ENCODE measurements at places on chromosomes 13 and 19.

DNA sequence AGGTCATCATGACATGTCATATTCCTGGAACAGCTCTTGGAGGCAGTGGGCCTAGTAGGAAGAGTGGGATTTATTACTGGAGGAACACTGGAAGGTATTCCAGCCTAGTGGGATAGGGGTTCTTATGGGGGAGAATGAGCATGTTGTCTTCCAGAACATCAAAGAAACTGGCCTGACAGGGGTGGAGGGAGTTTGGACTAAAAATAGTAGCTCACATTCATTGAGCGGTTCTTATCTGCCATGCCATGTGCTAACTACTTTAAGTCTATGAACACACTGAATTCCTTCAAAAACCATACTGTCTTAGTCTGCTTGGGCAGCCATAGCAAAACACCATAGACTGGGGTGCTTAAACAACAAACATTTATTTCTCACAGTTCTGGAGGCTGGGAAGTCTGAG is 413.6 kb downstream of the HS6ST3 start:
- no peak for DNase-seq

- DNase-seq, result no peak
These were observed 111.5 kb upstream of the DIAPH3 start for GRCh38 chr13:60275208-60275607.

- DNase-seq, result no peak
These were observed 32.4 kb downstream of the DHRS12 start for GRCh38 chr13:51771418-51772104.

DNA sequence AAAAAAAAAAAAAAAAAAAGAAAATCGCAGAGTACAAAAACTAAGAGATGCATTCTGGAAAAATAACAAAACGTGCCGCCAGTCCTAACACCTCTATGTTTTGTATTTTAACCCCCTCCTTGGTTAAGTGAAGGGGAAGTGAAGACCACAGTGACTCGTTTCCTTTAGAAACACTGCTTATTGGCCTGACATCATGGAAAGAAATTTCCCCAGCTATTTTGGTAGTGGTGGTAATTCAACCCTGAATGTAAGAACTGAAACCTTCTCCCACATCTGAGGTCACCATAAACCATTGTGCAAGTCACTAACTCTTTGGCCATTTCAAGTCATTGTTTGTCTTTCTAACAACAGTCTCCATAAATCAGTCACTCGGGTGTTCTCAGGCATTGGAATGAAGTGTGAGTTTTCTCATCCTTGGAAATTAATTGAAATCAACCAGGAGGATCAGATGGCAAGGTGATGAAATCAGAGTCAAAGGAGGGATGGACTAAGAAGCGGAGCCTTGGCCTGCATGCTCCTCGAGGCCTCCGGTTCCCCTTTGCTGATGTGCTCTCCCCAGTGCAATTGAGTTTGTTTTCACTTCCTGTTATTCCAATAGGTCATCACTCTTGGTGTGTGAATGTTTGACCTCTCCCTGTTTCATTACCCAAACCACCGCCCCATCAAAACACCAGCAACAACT is 443.9 kb downstream of the FGF9 start:
- DNase-seq, result no peak

- DNase-seq, result no peak
These were observed 1215.7 kb upstream of the SLC10A2 start for GRCh38 chr13:104281910-104282309.

All from EH (cell line).